ENCODE measurements at places on chromosomes 13 and 19.

DNA sequence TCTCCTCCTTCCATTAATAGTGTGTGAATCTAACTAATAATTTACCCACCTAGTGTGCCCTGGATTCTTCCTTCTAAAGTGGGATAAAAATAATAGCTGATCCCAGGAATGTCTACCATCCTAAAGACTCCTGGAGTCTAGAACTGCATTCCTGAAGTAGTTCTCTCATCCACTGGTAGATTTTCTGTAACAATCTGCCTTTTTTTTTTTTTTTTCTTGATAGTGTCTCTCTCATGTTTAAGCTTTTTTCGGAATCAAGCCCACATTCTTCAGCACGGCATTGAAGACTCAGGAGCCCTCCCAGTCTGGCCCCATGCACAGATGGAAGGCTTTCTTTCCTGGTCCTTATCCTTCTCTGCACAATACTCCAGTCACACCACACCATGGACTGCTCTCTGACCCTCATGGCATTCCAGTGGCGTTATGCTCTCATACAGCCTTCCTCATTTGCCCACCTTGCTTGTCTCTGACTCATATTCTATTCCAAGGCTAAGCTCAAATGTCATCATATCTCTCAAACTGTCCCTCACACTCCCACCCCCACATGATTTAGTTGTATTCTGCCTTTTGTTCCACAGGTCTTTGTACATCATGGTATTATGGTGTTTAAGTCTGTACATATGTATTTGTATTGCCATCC is 68.7 kb upstream of the FRY start:
- DNase-seq = no peak

GRCh38 chr13:31476753-31477152 is 262.6 kb upstream of the RXFP2 start:
- DNase-seq = no peak

DNA sequence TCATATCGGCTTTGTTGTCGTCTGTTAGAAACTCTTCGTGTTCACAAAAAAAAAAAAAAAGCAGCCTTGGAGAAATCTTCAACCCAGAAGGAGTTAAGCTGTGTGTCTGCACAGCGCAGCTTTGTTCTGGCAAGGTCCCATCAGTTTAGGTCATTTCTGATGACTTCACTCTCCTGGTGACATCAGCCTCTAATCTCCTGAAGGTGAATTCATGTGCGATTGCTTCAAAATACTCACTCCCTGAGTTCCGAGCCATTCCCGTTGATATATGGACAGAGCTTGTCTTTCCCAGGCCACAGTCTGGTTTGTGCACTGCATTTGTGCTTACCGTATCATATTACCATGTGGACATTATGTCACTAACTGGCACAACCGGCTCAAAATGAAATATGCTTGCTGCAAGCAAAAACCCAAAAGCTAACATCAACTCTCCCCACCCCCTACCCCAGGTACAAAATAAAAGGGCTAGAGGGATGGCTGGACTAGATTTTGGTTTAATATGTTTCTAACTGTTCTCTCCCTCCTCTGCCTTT is 342.4 kb downstream of the KCNRG start:
- peak; percentile 42 for DNase-seq

- peak; percentile 71 for DNase-seq
Observed at GRCh38 chr19:42596391-42597072, 1.8 kb upstream of the CEACAM8 start.

GRCh38 chr19:31451686-31452330 is 102.6 kb upstream of the TSHZ3 start:
- no peak for DNase-seq

GRCh38 chr13:75776550-75776949 is 140.4 kb downstream of the LMO7 start:
- DNase-seq = no peak

DNA sequence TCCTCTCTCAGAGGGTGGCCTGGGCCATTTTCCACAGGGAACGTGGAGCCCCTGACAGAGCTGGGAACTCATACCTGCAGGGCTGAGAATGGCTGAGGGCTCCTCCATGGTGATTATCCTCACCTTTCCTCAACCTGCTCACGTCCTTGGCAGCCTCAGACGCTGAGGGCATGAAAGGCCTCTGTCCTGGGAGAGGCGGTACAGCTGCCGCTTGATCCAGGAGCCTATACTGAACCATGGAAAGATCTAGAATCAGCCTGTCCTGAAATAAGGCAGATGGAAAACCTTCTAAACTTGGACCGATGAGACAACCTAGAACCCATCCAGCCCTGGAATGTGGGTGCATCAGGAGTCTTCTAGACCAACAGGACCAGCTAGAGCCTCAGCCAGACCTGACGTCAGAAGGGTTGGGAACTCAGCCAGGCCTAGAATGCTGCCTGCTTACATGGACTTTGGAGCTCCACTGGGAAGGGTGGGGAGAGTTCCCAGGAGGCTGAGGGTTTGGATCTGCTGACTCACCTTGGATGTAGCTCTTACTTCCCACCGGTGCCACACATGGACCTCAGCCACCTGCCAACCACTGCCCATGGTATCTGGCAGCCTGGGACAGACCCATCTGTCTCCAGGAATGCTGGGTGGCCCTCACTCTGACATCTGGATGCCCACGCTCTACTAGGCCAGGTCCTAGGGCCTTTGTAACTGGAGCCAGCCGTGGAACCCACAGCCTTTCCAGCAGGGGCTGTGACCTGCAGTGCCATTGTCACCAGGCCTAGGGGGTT is 7.5 kb downstream of the KCTD15 start:
- peak; percentile 6 for DNase-seq

DNA sequence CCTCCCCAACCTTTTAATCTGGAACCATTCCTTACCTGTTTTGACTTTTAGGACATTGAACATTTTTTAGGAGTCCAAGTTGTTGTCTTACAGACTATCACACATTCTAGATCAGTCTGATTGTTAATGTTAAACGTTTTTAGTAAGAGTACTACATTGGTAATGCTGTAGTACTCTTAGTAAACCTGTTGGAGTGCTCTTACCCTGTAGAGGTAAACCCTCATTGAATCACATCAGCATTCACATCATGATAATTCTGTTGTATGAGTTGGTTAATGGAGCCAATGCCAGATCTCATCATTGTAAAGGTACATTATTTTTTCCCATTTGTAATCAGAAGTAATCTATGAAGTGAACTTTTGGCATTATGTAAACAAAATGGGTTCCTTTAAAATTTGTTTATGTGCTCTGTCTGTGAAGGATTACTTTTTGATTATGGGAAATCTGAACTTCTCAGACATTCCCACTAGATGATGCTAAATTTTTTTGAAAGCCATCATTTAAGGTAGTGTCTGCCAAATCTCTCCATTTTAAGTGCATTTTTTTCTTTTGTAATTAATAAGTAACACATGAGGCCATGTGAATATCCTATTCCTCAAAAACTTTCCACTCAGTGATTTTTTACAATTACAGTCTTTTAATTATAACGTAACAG is 55.2 kb downstream of the VWA8 start:
- DNase-seq = peak; percentile 26

- no peak for DNase-seq
Observed at GRCh38 chr13:96034662-96035061, 18.5 kb downstream of the UGGT2 start.

- peak; percentile 15 for DNase-seq
Observed at GRCh38 chr13:28741084-28741491, 22.3 kb upstream of the SLC46A3 start.

DNA sequence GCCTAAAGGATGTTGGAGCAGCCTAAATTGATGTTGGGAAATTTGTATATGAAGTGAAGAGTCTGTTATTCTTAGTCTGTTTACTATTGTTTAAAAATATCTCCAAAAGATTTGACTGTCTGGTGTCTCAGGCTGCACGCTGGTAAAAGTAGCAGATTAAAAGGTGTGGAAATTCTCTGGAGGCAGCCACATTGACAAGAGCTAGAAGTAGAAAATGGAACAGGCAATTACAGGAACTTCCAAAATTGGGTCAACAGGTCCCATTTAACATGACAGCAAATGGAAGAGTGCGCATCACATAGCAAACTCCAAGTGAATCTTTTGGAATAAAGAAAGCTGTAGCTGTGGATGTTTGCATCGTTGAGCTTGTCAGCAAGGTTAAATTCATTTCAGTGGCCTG is 138.3 kb downstream of the MTUS2 start:
- DNase-seq = no peak

- DNase-seq = peak; percentile 66
Observed at GRCh38 chr19:48635263-48635965, 1.8 kb downstream of the DBP start.

Measured in iPS-NIHi11 (cell line).